A549 treated with ZK216348 at 1 μM for 4 hours (cell line): ENCODE measurements at places on chromosomes 13 and 19. TPM values are rescaled to one million over a fixed set of nuclear protein-coding genes. Genes with fewer than 3 reads are reported as not detected.

Gene SGTA
- 47.4 to 82.3 TPM (median 75.3 TPM) in 5 replicates for total RNA-seq

Gene PLK5
- not detected in 5 replicates for total RNA-seq

Gene PPP1R13L
- 28.2 to 49.5 TPM (median 33.1 TPM) in 5 replicates for total RNA-seq

Gene LHB
- total RNA-seq, result not detected in 5 replicates
